Esophagus mucosa (tissue), 1 donor: ENCODE measurements at places on chromosomes 11 and 22. TPM values are rescaled to one million over a fixed set of nuclear protein-coding genes. Genes with fewer than 3 reads are reported as not detected.

TIMP3 gene
- 20.1 TPM for total RNA-seq

C1QTNF6 gene
- 2.0 TPM for total RNA-seq

FOLR2 gene
- 0.24 TPM for total RNA-seq

GRCh38 chr11:93016595-93016994, 47.1 kb downstream of the MTNR1B start:
- ATAC-seq: no peak

- no peak for ATAC-seq
Observed at GRCh38 chr11:121657146-121657545, 204.4 kb upstream of the SORL1-AS1 start.

HEPN1 gene
- total RNA-seq: not detected

GRCh38 chr22:24486501-24486921, 8.6 kb upstream of the UPB1 start:
- ATAC-seq: peak; percentile 77

DNA sequence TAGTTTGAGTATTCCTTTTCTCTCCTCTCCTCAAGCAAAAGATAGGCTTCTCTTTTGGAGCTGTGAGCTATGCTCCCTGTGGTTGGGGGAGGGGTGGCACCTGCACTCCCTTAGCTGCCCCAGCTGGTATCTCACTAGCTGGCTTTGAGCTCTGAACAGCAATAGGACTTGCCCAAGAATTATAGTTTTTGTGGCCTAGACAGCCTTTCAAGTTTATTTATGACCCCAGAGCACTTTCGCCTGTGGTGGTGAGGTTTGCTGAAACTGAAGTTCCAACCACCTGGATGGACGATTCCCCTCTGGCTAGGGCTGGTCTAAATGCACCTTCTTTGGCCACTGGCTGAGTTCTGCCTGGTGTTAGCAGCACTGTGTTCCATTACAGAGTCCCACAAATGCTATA, 37.1 kb upstream of the SLC37A2 start:
- ATAC-seq: no peak

DNA sequence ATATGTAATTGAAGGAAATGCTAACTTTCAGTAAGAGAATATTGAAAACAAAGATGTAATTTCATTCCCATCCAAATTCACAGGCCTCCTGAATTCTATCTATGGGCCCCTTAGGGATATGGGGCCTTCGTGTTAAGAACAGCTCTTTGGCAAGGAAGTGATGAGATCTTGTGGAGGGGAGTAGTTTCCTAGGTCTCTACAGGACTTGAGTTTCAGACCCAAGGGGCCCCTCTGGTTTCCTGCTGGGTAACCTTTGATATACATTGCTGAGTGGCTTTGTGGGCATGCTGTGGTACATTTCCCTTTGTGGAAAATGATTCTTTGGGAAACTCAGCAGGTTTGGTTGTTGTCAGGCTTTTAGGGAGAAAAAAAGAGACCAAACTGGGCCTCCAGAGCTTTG, 6.2 kb downstream of the STIM1 start:
- ATAC-seq: no peak

- no peak for ATAC-seq
Observed at GRCh38 chr11:61335355-61335710, 2.3 kb downstream of the TKFC start.

DNA sequence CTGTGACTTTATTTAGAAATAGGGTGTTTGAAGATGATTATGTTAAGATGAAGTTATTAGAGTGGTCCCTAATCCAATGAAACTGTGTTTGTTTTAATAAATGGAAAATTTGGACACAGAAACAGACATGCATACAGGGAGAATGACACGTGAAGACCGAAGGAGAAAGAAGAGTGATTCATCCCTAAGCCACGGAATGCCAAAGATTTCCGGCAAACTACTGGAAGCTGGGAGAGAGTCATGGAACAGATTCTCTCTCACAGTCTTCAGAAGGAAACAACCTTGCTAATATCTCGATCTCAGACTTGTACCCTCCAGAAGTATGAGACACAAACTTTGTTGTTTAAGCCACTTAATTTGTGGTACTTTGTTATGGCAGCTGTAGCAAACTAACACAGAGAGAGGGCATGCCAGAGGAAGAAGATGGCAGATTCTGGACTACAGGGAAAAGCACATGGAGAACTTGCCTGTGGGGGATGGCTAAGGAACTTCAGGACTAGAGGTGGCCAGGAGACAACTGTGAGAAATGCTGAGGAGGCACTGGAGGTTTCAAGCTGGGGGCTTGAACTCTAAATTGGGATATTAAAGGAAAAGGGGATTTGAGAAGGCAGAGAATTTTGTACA, 733.5 kb upstream of the CCDC90B start:
- no peak for ATAC-seq

DNA sequence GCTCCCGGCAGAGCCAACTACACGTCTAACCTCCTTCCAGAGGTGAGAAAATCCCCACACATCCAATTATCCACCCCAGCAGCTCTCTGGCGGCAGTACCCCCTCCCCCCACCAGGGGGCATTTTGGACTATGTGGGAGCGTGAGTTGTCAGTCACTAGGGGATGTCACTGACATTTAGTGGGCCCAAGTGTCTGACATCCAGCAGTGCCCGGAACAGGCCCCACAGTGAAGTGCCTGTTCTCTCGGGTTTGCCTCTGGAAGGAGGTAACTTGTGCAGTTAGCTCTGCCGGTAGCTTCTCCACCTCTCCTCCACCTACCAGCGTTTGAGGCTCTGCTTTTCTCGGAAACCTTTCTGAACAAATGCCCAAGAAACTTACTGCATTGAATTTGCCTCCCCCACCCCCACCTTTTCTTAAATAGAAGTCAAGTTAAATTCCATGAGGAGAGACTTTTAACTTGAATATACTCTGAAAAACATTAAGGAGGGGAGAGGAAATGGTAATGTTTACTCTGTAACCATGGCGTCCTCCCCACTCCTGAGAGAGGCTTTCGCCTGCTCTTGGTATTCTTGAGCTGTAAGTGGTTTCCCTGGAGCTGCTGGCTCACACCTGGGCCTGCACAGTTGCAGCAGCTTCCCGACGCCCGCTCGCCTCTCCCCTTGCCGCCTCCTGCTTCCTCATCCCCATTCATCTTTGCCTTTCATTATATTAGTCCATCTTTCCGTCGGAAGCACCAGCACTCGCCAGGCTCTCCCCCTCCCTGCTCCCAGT, 112.8 kb downstream of the WNT7B start:
- peak; percentile 33 for ATAC-seq

DNA sequence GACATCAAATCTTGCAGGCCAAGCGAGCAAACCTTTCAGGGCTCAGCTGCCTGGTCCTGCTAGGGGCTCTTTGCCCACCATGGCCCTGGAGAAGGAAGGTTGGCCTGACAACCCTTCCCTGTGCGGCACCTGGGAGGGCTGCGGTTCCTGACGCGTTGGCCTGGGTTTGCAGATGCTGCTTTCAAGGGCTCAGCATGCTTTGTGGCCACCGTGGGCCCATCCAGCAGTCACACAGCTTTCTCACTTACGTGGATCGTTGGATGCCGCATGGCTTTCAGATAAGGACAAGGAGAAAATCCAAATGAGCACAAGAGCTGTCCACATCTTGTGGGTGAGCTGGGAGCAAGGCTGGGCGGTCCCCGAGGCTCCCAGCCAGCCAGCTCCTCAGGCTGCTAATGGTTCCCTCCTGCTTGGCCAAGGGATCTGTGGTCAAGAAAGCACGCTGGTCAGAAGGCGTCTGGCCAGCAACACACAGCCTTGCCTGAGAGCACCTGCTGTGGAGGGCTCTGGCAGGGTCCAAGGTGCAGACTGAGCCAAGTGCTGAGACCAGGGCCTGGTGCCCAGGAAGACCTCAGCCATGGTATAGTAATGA, 8.2 kb downstream of the C11orf24 start:
- ATAC-seq: no peak

FGF3 gene
- total RNA-seq: not detected

GLB1L2 gene
- 2.2 TPM for total RNA-seq

DNA sequence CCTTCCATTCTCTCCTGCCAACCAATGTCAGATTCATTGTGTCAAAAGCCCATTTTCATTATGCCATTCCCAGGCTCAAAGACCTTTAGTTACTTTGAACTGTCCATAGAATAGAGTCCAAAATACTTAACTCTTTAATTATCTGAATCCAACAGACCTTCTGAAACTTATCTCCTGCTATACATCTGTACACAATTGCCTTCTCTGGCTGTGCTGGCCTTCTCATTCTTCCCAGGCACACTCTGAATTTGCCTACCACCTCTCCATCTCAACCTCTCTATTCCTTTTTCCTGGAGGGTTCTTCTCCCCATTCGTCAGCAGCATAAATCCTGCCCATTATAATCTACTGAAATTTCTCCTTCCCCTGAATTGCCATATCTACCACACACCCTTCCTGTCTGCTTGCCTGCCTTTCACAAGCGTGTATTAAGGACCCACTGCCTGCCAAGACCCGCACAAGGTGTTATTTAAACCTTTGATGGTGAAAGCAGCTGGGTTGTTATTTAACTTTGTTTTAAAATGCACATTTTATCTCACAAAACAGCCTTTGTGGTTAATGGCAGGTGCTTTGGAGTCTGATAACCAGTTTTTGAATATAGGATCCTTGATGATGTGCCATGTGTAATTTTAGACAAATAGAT, 125.9 kb downstream of the CCDC81 start:
- ATAC-seq: no peak

DNA sequence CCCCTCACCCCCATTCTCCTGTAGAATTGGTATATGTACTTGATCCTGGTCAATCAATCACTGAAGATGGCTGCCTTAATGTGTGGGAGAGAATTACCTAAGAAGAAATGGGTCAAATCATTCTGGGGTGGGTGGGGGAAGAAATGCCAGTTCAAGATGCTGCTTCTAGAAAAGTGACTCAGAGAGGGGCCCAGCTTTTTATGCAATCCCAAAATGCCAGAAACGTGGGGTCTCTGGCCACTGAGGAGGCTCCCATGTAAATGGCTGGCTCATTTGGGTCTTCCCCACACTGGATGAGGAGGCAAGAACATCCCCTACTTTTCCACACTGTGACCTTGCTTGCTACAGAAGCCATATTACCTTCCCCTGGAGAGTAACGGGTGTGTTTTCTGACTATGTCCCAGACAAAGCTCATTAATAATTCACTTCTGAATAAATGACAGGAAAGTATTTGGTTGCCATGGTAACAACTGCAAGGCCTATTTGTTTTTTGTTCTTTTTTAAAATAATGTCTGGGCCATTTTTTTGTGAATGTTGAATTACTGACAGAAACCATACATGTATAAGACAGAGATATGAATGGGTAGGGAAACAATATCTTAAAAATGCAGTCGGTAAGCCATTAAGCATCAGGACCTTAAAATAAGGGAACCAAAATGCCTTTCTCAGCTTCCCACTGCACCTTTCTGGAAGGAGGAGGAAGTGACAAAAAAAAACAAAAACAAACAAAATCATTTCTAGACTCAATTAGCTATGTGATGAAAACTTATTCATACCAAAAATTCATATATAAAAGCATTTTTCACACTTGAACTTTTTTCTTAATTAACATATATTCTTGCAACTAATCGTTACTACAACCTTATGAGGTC, 32.0 kb downstream of the SLC1A2 start:
- no peak for ATAC-seq

- ATAC-seq: no peak
Observed at GRCh38 chr11:78325274-78325781, 92.3 kb downstream of the GAB2 start.

GRCh38 chr22:35301372-35301874, 1.7 kb downstream of the TOM1 start:
- peak; percentile 61 for ATAC-seq

DNA sequence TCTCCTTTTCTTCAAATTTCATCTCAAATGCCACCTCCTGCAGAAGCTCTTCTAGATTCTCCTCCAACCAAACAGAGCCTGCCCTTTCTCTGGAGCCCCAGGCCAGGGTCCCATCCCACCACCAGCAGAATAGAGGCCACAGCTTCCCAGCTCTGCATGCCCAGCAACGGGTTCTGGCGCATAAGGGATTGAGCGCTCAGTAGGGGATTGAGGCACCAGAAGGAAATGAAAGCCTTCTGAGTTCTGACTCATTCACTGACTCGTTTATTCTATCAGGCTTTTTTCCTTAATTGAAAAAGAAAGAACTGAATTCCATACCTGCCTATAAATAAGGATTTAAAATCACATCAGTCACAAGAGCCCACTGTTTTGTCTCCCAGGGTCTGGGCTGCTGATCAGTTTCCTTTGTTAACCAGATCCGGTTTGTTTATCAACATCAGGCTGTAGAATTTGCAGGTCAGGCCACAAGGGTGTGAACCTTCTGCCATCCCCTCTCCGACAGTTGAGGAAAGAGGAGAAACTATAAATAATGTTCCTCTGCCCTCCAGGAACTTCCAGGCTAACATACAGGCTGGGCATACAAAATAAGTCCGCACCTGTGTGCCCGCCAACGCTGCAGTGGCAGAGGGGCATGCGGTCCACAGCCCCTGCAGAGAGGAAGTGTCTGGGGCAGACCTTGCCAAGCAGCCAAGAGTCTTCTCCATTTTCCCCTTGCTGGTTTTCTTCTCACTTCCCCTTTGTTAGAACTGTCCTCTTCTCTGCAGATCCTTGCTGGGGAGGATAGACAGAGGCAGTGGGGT, 63.5 kb upstream of the PRDM11 start:
- peak; percentile 16 for ATAC-seq

ANKK1 gene
- 0.72 TPM for total RNA-seq

- ATAC-seq: no peak
Observed at GRCh38 chr11:111259896-111260295, 14.4 kb downstream of the POU2AF2 start.

DNA sequence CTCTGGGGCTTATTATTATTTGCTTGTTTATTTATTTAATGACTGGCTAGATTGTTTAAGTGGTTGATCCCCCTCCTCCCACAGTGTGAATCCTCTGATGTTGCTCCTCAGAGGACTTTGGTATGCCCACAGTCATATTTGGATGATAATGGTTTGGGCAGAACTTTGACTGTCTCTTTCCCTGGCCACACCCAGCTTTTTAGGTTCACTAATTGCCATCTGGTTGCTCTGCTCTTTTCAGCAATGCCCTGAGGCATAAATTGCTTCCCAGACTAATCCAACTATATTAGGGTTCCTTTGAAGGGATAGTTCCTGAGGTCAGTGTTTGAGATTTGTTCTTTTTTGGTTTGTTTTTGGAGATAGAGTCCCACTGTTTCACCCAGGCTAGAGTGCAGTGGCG, 99.3 kb upstream of the RRM1 start:
- no peak for ATAC-seq

- no peak for ATAC-seq
Observed at GRCh38 chr11:96748639-96749370, 359.0 kb downstream of the JRKL start.

CLMP gene
- total RNA-seq: 3.7 TPM

DNA sequence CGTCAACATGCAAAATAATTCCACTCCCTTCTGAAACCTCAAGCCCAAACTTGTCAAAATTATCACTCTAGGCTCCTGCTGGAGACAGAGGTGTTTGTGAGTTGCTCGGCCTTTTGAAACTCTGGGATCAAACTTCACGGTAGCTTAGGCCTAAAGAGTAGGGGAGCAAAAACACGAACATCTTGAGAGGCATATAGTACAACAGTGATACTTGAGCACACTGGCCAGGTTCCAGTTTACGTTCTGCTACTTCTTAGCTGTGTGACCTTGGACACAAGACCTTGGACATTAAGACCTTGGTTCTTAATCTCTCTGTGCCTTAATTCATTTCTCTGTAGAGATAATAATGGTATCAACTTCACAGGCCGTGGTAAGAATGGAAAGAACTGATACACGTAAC, 123.5 kb upstream of the LMO1 start:
- no peak for ATAC-seq

GRCh38 chr11:67382276-67383136, 9.1 kb upstream of the CLCF1 start:
- ATAC-seq: peak; percentile 64
